ENCODE measurements at places on chromosomes 2 and 18. TPM values are rescaled to one million over a fixed set of nuclear protein-coding genes. Genes with fewer than 3 reads are reported as not detected.

- H3K4me3 ChIP-seq = no peak overlapping the region
- H3K27me3 ChIP-seq = no peaks in the 10 kb centered on the region
- H3K36me3 ChIP-seq = peaks cover 22% of the 10 kb centered on the region
- H3K27ac ChIP-seq = no peak overlapping the region
- no peaks in the 10 kb centered on the region for H3K4me1 ChIP-seq
- DNase-seq = no peak
Measured at GRCh38 chr2:121386707-121387106, 101.7 kb upstream of the TFCP2L1 start.

DNA sequence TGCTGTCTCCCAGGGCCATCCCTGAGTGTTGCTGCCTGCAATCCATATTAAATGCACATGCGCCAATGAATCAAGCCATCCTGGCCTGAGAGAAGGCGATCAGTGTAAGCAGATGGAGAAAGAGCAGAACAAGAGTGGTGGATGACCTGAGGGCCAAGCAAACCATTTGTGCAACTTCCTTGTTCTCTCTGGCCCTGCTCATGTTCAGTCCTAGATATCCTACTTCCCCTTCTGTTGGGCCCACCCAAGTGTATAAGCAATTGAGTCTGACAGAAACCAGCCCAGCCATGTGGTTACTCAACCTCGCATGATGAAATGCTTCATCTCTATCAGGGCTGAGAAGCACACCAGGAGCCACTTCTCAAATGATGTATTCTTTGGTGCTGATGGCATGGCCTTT lies 383.1 kb upstream of the ID2 start:
- H3K36me3 ChIP-seq = no peaks in the 10 kb centered on the region
- no peak overlapping the region for H3K27ac ChIP-seq
- no peak for DNase-seq
- H3K4me3 ChIP-seq = no peak overlapping the region

GRCh38 chr2:207937823-207938222 lies 87.5 kb downstream of the PLEKHM3 start:
- no peak for DNase-seq
- no peaks in the 10 kb centered on the region for H3K27me3 ChIP-seq
- H3K4me1 ChIP-seq = peaks cover 44% of the 10 kb centered on the region
- H3K4me3 ChIP-seq = no peak overlapping the region
- no peaks in the 10 kb centered on the region for H3K36me3 ChIP-seq

The TMEFF2 gene
- 0.11 TPM for total RNA-seq

DNA sequence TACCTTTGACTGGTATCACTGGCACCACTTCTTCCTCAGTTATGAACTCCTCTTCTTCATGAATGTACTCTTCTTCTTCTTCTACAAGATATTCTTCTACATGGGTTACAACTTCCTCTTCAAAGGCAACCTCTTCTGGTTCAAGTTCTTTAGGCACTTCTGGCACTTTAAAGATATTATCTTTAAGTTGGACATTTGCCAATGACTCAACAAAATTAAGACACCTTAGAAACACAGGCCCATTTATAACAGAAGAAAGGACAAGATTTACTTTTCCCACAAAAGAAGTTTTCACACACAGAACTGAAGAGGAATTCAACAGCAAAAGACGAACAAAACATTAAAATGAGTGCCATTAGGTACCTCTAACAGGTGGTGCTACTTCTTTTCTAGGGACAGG lies 127.3 kb downstream of the TTN start:
- no peaks in the 10 kb centered on the region for H3K4me1 ChIP-seq
- DNase-seq = no peak
- H3K4me3 ChIP-seq = no peak overlapping the region
- no peaks in the 10 kb centered on the region for H3K36me3 ChIP-seq
- no peaks in the 10 kb centered on the region for H3K27me3 ChIP-seq

DNA sequence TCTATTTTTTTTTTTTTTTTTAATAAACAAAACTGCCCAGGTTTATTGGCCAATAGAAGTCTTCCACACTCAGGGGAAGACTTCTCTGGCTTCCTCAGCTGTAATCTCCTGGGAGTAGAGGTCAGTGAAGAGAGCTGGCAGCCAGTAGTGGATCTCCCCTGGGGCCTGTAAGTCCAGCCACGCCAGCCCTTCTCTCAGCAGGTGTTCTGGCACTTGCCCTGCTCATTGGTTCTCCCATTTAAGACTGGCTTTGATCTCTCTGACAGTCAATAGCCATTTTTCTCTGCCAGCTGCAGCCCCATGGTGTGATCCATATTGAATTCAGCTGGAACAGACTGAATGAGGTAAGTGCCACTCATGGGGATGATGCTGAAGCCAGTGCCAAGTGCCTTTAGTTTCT lies 170.6 kb upstream of the SPHKAP start:
- no peaks in the 10 kb centered on the region for H3K27me3 ChIP-seq
- H3K27ac ChIP-seq = no peak overlapping the region
- H3K36me3 ChIP-seq = no peaks in the 10 kb centered on the region
- H3K4me1 ChIP-seq = no peaks in the 10 kb centered on the region
- H3K4me3 ChIP-seq = no peak overlapping the region

- no peaks in the 10 kb centered on the region for H3K27me3 ChIP-seq
- H3K4me1 ChIP-seq = peaks cover 33% of the 10 kb centered on the region
- H3K4me3 ChIP-seq = no peak overlapping the region
- peak; percentile 76 for DNase-seq
- no peaks in the 10 kb centered on the region for H3K36me3 ChIP-seq
Measured at GRCh38 chr2:45909677-45910191, 258.3 kb downstream of the PRKCE start.

DNA sequence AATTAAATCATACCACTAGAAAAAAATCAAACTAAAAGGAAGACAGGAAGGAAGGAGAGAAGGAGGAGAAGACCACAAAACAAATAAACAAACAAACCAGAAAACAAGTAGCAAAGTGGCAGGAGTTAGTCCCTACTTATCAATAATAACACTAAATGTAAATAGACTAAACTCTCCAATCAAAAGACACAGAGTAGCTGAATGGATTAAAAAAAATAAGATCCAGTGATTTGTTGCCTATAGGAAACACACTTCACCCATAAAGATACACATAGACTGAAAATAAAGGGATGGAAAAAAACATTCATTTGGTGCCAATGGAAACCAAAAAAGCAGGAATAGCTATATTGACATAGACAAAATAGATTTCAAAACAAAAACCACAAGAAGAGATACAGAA lies 23.4 kb upstream of the BAZ2B start:
- no peaks in the 10 kb centered on the region for H3K36me3 ChIP-seq
- H3K27me3 ChIP-seq = no peaks in the 10 kb centered on the region
- H3K27ac ChIP-seq = no peak overlapping the region
- no peak overlapping the region for H3K4me3 ChIP-seq
- peaks cover 3% of the 10 kb centered on the region for H3K4me1 ChIP-seq

DNA sequence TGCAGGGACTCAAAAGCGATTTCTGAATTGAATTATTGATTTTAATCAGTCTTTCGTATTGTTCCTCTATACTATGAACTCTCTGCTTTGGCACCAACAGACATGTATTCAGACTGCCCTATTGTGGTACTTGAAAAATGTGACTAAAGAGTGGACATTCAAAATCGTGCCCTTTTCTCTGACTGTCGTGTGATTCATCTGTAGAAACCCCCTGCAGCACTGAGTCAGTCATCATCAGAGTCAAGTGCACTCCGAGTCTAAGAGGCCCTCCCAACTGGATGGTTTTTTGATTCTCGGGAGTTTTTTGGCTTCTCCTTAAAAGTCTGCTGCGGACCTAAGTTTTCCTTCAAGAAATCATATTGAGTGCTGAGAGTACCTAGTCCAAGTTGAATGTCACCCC lies 96.4 kb upstream of the FOSL2 start:
- no peak for DNase-seq
- H3K27me3 ChIP-seq = no peaks in the 10 kb centered on the region
- H3K4me3 ChIP-seq = no peak overlapping the region
- H3K27ac ChIP-seq = no peak overlapping the region
- no peaks in the 10 kb centered on the region for H3K36me3 ChIP-seq
